Cardiac muscle cell (in vitro differentiated cells and primary cell): ENCODE measurements at places on chromosomes 2 and 18. TPM values are rescaled to one million over a fixed set of nuclear protein-coding genes. Genes with fewer than 3 reads are reported as not detected.

Gene RELCH
- 11.7 and 14.8 TPM in 2 replicates for polyA plus RNA-seq

Gene BOLL
- polyA plus RNA-seq: 0.21 and 0.44 TPM in 2 replicates

- no peak for DNase-seq
These were observed 70.1 kb upstream of the STAM2 start for GRCh38 chr2:152245653-152246052.

- no peak for DNase-seq
These were observed 817.4 kb upstream of the ACVR2A start for GRCh38 chr2:147027436-147027835.

- DNase-seq: no peak
These were observed 24.7 kb downstream of the LYPD6B start for GRCh38 chr2:149063177-149063576.

DNA sequence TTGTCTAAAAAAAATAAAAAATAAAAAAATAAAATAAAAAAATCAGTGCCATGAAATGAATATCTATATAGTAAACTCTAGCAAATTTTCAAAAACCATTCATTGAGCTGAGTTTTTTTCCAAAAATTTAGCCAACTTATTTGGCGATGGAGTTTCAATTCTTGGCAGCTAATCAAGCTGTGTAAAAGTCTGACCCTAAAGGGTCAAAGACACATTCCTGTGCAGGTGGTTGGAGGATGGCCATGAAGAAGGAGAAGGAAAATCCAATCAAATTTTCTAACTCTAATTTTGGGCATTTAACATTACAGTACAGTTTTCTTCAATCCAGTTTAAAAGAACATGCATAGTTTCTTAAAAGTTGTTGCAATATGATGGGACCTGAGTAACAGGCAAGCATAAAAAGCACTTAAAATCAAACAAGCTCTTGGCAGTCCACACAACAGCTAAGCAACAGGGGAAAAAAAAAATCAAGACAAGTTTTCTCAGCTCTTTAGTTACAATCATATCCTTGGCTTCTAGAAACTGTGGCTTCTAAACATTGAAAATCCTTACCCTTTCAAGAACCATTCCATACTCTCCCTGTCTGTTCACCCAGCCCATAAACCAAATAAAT lies 54.5 kb downstream of the ACVR1 start:
- DNase-seq: no peak

GRCh38 chr2:77664491-77664890 lies 142.3 kb upstream of the LRRTM4 start:
- DNase-seq: no peak

GRCh38 chr2:155842103-155842502 lies 490.4 kb downstream of the NR4A2 start:
- no peak for DNase-seq

- DNase-seq: no peak
These were observed 111.0 kb upstream of the MGAT5 start for GRCh38 chr2:134142903-134143302.

DNA sequence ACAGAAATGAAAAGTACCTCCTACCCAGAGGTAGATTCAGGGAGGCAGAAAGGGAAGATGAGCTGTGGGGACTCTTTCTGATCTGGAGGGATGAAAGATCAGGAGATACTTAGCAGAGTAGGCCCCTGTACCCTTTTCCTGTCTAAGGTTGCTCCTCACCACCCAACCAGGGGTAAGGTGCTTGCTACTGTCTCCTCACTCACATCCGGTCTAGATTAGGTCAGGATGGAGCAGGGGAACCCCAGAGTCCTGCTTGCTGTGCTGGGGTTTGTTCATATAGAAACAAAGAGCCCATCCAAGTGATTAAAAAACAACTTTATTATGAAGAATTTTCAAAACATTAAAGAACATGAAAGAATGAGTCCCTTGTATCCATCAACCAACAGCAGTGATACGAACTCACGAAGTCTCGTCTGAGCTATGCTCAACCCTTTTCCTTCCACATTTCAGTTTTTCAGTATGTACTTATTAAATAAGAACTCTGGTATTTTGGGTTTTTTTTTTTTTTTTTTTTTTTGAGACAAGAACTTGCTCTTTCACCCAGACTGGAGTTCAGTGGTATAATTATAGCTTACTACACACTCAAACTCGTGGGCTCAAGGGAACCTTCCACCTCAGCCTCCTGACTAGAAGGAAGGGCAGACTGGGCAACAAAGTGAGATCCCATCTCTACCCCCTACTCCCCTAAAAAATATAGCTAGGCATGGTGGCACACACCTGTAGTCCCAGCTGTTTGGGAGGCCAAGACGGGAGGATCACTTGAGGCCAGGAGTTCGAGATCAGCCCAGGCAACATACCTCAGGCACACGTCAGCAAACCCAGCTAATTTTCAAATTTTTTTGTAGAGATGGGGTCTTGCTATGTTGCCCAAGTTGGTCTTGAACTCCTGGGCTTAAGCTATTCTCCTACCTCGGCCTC lies 28.5 kb upstream of the MCFD2 start:
- DNase-seq: no peak
